CD8-positive, alpha-beta T cell (primary cell): ENCODE measurements at places on chromosomes 5 and 9.

- no peak for DNase-seq
These were observed 170.2 kb upstream of the NREP start for GRCh38 chr5:111927191-111927590.

- no peak for DNase-seq
These were observed 146.6 kb upstream of the TUT7 start for GRCh38 chr9:86500667-86501435.

DNA sequence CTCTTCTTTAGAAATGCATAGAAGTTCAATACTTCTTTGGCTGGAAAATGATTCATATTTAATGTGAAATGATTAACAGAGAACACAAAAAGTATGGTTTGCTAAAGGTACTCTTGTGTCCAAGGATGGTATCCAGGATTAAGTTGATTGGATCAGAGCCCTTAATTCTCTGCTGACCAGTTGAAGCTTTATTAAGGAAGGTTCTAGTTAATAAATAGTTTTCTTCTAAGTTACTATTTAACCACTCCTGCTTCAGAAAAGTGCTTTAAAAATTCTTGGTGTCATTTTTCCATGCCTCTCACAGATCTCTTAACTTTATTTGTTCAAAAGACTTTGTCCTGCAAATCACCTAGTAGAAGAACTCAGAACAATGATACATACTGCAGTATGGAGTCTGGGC, 134.3 kb downstream of the MEF2C start:
- no peak for DNase-seq

DNA sequence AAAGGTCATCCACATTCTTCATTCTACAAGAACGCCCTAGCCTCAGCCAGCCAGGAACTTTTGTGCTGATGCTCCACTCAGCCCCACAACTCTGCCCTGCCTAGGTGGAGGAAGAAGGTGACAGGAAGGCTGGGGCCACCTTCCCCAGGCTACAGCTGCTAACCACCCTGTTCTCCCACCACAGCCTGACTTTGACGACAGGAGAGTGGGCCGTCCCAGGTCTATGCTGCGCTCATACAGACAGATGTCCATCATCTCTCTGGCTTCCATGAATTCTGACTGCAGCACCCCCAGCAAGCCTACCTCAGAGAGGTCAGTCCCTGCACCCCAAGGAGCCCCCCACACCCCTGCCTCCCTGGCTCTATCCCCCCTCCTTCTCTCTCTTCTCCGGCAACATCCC, 28.2 kb upstream of the FOXI1 start:
- no peak for DNase-seq

DNA sequence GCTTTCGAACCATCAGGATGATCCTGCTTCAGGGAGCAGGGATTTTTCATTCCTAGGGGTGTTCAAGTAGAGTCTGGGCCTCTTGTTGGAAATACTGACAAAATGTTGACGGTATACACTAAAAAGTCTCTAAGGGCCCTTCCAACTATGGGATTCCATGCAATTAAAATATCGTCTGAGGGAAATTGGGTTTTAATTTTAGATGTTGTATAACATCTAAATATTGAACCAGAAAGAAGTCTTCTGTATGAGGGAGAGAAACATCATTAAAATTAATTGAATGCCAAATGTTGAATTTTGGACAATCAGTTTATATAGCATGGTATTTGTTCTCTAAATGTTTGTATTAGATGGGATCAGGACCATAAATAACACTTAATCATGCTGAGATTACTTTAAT, 25.7 kb upstream of the DAB2 start:
- no peak for DNase-seq

DNA sequence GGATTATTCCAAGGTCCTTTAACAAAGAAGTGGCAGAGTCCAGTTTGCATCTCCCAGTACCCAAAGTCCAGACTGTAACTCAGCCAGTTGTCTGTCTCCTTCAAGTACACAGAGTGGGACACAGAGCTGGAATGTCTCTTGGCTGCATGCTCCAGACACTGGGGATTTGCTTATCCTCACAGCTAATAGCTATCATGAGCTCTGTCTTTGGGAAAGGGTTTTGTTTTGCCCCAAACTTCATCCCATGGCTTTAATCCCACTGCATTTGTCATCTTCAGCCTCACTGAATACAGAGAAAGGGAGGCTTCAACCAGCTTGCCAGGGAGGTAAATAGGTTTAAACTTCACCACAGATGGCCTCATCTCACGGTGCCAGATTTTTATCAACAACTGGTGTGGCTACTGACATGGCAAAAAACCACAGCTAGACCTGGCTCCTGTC, 412.2 kb upstream of the SLC24A2 start:
- DNase-seq = no peak

GRCh38 chr5:31095796-31096195, 97.7 kb upstream of the CDH6 start:
- no peak for DNase-seq

- no peak for DNase-seq
These were observed 38.6 kb upstream of the GGTA1 start for GRCh38 chr9:121538221-121538620.

DNA sequence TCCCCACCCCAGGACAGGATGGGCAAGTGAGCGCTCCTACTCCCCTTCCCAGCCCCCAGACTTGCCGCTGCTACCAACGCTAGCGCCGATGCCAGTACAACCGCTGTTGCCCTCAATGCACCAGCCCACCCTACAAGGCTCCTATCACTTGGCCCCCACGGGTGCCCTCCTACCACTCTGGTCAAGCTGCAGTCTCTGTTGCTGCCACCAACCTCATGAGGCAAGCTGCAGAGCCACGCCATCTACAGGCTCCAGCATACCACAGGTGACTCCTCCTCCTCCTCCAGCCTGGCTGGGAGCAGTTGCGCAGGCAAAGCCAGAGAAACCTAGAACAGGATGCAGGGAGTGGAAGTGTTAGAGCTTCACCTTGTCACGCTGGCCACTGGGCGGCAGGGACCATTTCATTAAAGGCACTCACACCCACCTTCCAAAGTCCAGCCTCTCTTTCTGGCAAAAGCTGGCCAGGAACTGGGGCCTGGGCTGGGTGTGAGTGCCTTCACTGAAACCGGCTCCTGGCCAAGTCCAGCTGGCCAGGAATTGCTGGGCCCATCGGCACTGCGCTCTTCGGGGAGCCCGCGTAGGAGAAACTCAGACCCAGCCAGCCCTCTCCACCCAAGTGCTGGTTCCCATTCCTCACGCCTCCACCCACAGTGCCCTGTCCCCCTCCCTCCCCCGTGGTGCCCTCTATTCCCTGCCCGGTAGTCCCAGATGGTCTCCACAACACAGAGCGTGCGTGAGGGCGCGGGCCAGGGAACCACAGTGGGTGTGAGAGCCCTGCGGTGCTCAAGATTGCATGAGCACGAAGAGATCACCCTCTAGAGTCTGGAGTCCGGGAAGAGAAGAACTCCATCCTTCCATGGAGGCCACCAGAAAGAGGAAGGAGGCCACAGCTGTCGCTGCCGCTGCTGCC, 1.6 kb upstream of the PCAT7 start:
- DNase-seq = no peak

DNA sequence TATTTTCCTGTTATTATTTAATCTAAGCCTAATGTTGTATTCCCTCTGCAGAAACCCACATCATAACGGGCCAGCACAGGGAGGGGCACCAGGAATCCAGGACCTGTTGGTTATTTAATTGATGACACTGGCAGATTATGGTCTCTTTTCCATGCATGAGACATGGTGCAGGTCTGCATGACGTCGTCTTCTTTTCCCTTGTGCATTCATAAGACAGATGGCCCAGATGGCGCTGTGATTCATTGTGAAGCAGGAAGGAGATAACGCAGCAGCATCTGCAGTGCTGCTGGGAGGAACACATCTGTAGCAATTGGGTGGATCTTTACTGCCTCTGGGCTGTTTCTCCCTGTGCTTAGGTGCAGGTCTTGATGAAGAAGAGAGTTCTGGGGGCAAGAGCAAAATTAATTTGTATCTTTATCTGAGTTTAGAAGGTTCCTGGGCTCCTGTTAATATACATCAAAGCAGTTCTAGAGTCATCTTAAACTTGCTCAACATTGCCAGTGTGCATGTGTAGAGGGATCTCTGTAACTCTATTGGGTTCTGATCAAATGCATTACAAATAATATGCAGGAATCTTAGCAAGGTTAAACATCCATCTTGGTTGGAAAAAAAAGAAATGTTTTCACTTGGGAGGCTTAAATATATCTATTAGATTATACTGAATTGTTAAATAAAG, 176.1 kb downstream of the PCSK1 start:
- DNase-seq = no peak

- DNase-seq = no peak
These were observed 259.2 kb upstream of the RGMB start for GRCh38 chr5:98514215-98514614.

DNA sequence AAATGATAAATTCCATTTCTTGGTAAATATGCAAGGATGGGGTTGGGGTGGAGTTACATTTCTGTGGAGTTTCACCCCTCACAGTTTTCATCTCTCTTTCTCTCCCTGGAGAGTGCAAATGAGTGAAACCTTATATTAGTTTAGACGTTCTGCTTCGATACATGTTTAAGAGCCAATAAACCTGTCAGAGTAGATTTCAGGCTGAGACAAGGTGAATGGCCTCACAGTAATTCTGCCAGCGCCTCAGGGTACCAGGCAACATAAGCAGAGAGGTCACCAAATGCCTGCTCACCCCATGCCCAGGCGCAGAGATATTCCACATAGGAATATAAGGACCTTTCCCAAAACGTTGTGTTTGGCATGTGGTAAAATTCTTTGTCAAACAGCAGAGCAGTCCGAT, 154.9 kb upstream of the VLDLR start:
- DNase-seq = no peak

GRCh38 chr5:62305358-62305714, 670 bp upstream of the KIF2A start:
- no peak for DNase-seq
